DMS53 (cell line): ENCODE measurements at places on chromosomes 5 and 9.
A peak's percentile ranks its signal among the peaks of the same experiment; 100 is the strongest.

GRCh38 chr9:70949239-70949638 is 172.2 kb downstream of the TRPM3 start:
- no peak for DNase-seq

DNA sequence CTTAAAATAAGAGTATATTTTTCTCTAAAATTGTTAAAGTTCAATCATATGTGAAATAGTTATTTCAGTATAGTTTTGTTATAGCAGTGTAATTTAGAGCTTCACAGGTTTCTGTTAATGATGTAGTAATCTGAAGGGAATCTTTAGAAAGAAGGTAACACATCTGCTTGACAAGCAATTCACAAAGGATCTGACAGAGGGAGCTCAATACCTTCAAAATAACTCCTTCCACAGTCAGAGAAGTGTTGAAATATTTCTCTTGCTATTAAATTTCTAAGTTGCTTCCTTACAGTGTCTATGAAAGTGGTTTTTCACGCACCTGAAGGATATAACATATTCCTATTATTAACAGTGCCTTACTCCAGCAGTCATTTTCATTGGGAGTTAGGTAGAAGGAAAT is 44.9 kb downstream of the SLC25A51 start:
- DNase-seq: peak; percentile 3

GRCh38 chr9:26262421-26263107 is 584.3 kb upstream of the TUSC1 start:
- DNase-seq: no peak

GRCh38 chr5:169641253-169641652 is 4.2 kb downstream of the DOCK2 start:
- peak; percentile 16 for DNase-seq

DNA sequence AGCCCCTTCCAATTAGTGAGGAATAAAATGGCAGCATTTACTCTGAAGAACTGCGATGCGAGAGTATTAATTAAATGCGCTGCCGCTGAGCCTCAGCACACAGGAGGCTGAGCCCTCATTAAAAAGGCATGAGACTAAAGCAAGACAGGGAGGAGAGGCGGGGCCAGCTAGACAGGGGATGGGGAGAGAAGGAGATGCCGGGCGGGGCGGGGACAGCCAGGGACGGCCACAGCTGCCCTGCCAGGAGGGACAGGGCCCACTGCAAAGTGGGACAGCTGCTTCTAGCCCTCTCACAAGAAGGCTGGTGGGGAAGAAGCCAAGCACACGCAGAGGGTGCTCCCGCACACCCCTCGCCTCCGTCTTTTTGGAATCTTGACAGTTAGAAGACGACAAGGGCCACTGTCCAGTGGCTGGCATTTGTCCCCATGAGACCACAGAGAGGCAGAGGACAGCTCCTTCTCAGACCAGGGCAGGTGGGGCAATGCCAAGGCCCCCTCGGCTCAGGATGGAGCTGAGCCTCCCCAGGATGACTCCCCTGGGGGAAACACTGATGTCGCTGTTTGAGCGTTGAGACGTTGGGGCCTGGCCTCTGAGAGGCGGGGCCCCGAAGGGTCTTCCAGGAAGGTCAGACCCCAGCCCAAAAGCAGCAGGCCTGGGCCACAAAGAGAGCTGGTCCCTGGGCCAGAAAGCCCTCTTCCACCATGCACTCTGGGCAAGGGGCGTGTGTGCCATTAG is 26.9 kb downstream of the ADAMTS2 start:
- no peak for DNase-seq

- no peak for DNase-seq
Measured at GRCh38 chr5:172795318-172795977, 24.5 kb upstream of the DUSP1 start.

GRCh38 chr9:37425298-37425752 is 2.8 kb downstream of the GRHPR start:
- DNase-seq: no peak

GRCh38 chr5:13704396-13704795 is 240.1 kb downstream of the DNAH5 start:
- no peak for DNase-seq

GRCh38 chr9:16236311-16236710 is 634.2 kb downstream of the BNC2 start:
- no peak for DNase-seq

DNA sequence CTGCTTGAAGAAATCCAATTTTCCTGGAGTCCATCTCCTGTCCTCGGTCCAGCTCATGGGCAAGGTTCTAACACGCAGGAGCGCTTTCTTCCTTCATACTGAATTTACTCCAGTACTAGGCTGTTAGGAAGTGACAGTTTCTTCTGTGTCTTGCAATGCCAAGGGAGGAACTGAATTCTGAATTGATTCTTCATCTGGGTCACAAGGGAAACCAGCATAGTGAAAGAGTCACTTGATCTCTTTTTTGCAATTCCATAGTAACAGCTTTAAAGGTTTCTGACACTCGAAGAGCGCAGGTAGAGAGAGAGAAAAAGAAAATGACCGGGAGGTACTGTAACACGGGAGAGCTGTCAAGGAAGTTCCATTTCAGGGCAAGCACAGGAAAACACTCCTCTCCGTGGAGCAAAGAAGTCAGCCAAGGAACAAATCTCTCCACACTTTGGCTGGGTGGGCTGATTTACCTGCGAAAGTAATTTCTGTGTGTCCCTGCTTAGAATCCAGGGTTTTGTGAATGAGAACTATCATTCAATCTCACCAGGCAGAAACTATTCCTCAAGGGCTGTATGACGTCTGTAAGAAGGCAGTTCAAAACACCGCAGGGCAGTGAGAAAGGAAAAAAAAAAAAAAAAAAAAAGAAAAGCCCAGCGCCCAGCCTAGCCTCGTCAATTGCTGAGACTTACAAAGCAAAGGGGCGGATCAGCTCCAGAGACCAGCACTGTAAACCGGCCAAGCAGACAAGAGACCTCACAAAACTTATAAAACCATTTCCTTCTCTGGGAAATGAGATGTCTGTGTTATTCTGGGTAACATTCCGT is 617.8 kb downstream of the PDE4D start:
- DNase-seq: no peak

DNA sequence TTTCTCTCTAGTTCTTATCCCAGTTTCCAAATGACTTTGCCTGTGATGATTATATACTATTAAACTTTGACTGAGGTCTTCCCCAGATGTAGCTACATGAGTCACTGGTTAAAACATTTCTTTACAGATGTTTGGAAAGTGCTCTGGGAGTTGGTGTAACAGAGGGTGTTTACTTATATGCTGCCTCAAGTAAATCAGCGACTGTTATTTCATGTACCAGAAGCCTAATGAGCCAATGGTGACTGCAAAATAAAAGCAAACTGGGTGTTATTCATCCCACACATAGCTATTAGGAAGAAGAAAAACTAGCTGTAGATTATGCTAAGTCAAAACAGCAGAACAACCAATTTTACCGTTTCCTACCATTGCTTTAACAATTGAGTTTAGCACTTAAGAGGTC is 929.7 kb upstream of the SEMA6A start:
- DNase-seq: no peak

- DNase-seq: no peak
Measured at GRCh38 chr5:166068547-166069335, 2222.7 kb upstream of the WWC1 start.

GRCh38 chr5:61732369-61732768 is 400.3 kb downstream of the ZSWIM6 start:
- no peak for DNase-seq

DNA sequence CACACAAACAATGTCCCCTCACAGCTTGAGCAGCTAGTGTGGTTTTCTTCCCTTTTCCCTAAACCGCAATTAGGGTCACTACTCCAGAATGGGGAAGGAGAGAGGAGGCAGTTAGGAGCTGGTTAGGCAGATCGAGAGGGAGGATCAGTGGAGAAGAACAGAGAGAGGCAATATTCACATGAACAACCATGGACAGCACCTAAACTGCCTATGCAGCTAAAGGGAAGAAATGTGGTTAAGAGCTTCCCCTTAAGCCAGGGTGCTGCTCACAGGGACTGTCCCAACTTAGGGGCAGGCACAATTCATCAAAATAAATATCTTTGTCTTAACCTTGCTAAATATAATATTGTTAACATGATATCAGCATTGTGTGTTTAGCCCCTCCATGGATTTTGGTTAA is 359.3 kb upstream of the CDH18 start:
- no peak for DNase-seq

DNA sequence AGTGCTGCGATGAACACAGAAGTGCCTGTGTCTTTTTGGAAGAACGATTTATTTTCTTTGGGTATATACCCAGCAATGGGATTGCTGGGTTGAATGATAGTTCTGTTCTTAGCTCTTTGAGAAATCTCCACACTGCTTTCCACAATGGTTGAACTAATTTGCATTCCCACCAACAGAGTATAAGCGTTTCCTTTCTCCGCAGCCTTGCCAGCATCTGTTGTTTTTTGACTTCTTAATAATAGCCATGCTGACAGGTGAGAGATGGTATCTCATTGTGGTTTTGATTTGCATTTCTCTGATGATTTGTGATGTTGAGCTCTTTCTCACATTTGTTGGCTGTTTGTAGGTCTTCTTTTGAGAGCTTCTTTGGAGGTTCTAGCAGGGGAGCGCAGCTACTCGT is 134.6 kb downstream of the TENT4A start:
- no peak for DNase-seq

DNA sequence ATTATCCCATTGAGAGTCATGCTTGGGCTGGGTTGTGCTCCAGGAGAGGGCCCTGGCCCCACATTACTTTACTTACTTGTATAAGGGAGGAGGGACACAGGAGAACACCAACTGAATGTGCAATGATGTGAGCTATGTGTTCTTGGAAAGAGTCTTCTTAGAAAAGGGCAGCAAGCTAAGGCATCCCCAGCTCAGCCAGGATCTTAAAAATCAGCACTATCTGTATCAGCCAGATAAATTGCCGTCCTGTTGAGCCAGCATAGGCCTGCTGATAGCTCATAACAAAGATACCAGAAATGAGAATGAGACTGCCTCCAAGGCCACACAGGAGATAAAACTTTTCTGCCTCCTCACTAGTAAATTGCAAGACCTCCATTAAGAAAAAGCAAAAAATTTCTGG is 357.5 kb downstream of the CAAP1 start:
- no peak for DNase-seq

GRCh38 chr9:112135706-112136105 is 39.4 kb downstream of the SUSD1 start:
- DNase-seq: no peak

DNA sequence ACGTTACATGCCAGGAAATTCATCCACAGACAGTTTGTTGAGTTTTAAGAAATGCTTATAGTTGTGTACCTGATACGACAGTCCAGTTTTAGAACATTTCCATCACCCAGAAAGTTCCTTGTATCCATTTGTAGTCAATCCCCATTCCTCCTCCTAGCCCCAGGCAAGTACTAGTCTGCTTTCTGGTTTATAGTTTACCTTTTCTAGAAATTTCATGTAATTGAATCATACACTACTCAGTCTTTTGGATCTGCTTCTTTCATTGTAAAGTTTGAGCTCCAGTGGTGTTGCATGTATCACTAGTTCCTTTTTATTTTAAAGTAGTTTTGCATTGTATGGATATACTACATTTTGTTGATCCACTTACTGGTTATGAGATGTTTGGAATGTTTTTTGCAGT is 291.2 kb downstream of the AOPEP start:
- DNase-seq: no peak

- DNase-seq: peak; percentile 90
Measured at GRCh38 chr9:136303066-136303824, 649 bp downstream of the CCDC187 start.

GRCh38 chr9:32533336-32533735 is 7.3 kb upstream of the RIGI start:
- no peak for DNase-seq

- DNase-seq: peak; percentile 58
Measured at GRCh38 chr5:103929338-103930013, 366.9 kb upstream of the NUDT12 start.

DNA sequence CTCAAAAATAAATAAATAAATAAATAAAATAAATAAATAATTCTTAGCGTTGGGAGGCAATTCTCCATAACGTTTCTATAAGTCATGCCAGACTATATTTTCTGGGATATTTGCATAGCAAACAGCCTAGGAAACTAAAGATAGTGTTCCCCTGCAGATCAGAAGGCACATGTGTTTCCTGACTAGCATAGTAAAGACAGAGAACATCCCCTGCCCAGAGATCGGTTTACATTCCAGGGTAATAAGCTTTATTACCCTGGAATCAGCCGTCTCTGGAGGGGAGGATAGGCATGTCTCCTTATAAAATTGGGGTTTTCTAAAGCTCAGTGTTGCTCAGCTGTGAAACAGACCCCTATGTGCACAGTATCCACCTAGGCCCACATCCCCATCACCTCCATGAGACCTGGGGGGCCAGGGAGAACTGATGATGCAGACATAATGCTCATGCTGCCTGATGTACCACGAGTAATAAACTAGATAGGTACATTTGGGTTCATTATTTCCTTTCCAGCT is 36.9 kb upstream of the IFNK start:
- no peak for DNase-seq
